Ascending aorta (tissue), 2 donors: ENCODE measurements at places on chromosomes 2 and 18.

DNA sequence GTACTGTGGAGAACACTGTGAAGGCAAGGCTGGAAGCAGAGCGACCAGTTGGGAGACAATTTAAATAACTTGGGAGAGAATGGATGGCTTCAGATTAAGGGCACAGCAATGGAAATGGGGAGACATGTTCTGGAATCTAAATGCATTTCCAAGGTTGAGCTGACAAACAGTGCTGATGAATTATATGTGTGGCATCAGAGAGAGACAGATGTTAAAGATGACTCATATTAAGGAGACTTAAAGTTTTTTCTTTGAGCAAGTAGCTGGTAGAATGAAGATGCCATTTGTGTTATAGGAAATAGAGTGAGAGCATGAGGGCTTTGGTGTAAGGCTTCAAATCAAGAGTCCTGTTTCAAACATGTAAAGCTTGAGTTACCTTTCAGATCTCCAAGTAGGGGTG lies 441.8 kb downstream of the SETBP1 start:
- DNase-seq: no peak

- no peak for DNase-seq
These were observed 354.8 kb downstream of the INSIG2 start for GRCh38 chr2:118442996-118443553.

DNA sequence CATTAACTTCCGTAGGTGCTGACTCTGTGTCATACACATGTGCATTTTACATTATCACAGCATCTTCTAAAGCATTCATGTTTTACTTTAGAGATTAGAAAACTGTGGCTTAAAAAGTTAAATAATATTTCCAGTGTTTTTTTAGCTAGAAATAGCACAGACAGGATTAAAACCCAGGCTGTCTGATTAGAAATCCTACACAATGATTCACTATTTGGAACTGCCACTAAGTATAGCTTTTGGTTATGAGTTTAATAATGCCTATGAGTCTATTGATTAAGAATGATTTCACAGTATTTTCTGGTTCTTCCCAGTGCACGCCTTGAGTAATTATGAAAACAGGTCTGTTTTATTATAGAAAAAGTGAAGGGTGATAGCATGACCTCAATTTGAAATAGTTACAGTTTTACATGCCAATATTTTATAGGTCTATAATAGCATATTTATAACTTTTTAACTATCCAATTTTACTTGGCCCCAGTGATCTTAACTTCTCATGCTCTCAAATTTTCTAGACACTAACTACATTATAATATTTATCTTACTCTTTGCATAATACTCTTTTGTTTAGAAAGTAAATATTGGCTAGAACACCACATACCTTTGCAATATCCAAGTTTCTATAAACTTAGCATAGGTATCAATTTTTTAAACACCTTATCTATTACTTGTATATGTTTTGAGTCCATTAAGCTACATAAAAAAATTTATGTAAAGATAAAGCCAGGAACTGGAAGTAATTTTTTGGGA lies 313.2 kb downstream of the RND3 start:
- DNase-seq: no peak

- no peak for DNase-seq
These were observed 19.7 kb downstream of the GNLY start for GRCh38 chr2:85713836-85714235.

DNA sequence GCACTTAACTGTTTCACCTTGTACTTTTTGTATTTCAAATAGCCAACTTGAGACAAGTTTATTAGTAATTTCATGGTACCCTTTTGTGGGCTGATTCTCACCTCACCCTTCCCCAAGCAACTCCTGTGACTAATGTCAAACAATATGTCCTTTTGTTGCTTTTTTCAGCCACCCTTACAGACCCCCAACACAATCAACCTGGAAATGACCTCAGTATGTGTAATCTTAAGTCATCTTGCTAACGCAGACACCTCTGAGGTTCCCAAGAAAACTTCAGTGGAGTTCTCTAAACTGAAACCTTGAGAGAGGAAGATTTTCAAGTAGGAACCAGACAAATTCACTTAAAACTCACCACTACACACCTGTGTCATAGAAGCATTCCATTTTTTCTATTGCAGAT lies 69.5 kb downstream of the KYNU start:
- DNase-seq: no peak

DNA sequence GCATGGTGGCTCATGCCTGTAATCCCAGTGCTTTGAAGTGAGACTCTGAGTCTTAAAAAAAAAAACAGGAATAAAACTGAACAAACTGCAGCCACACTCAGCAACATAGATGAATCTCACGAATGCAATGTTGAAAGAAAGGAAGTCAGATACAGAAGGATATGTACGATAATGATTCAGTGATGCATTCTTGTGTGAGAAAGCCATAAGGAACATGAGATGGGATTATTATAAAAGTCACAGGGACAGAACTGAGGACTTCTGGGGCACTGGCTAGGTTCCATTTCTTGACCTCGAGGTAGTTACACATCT lies 56.9 kb upstream of the SMAD2 start:
- no peak for DNase-seq
